Mesendoderm (in vitro differentiated cells): ENCODE measurements at places on chromosomes 11 and 22.

DNA sequence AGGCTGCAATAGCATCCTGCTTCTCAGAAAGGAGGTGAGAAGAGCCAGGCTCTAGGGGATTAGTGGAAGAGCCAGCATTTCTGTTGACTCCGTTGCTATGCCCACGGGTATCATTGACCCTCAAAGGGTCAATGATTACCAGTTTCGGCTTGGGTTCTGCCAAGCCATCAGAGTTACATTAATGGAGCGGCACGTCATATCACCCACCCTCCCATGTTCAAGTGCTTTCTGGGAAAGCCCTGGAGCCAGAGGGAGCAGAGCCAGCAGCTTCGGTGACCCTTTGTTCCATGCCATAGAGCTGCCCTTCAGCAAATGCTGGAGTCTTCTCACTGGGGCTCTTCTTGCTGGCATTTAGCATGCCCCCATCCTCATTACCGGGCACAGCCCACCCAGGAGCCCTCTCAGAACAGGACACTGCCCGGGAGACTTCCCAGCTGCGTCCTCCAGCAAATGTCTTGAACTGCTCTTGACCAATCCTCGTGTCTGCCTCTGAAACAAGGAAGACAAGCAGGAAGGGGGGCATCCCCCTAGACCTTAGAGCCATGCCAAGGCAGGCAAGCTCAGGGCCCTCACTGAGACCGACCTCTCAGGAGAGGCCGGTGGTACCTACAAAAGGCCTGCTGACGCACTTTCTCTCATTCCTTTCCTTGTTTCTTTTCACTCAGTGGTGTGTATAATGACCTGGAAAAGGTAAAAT, 14.6 kb downstream of the KCNJ1 start:
- H3K36me3 ChIP-seq: no peaks in the 10 kb centered on the region
- no peaks in the 10 kb centered on the region for H3K27me3 ChIP-seq
- H3K4me1 ChIP-seq: no peaks in the 10 kb centered on the region
- H3K4me3 ChIP-seq: no peak overlapping the region

- H3K4me1 ChIP-seq: no peaks in the 10 kb centered on the region
- no peak overlapping the region for H3K4me3 ChIP-seq
- no peaks in the 10 kb centered on the region for H3K27me3 ChIP-seq
- H3K27ac ChIP-seq: no peak overlapping the region
Measured at GRCh38 chr11:35362521-35362980, 56.8 kb downstream of the SLC1A2 start.

GRCh38 chr11:10012068-10012467, 282.0 kb downstream of the SBF2 start:
- H3K4me1 ChIP-seq: no peaks in the 10 kb centered on the region
- DNase-seq: no peak
- no peak overlapping the region for H3K27ac ChIP-seq
- H3K27me3 ChIP-seq: no peaks in the 10 kb centered on the region
- H3K36me3 ChIP-seq: no peaks in the 10 kb centered on the region

DNA sequence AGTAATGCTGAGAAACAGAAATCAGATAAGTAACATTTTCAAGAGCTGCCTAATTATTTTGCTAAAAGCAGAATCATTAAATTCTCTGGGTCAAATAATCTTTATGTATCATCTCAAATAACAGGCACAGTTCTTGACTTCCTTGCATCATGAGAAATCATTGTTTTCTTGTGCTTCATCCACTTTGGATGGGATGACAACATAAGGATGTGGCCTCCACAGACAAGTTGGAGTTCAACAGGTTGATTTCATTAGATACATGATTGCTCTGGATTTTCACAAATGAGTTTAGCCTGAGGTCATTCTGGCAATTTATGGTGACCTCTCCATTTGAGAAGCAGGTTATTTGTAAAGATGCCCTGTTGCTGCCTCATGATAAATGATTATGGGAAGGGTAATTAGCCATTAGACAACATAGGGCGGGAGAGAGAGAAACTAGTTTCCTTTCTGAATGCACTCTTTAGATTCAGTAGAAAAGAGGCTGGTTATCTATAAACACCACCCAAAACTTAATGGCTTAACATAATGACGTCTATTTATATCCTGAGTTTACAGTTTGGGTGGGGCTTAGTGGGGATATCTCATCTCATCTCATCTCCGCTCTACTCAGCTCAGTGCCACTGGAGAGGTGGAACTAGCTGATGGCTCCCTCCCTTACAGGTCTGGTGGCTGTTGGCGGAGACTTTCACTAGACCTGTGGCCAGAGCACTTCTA, 35.0 kb upstream of the ADORA2A start:
- H3K27ac ChIP-seq: no peak overlapping the region
- no peaks in the 10 kb centered on the region for H3K27me3 ChIP-seq
- H3K36me3 ChIP-seq: no peaks in the 10 kb centered on the region
- no peak for DNase-seq
- no peaks in the 10 kb centered on the region for H3K4me1 ChIP-seq

DNA sequence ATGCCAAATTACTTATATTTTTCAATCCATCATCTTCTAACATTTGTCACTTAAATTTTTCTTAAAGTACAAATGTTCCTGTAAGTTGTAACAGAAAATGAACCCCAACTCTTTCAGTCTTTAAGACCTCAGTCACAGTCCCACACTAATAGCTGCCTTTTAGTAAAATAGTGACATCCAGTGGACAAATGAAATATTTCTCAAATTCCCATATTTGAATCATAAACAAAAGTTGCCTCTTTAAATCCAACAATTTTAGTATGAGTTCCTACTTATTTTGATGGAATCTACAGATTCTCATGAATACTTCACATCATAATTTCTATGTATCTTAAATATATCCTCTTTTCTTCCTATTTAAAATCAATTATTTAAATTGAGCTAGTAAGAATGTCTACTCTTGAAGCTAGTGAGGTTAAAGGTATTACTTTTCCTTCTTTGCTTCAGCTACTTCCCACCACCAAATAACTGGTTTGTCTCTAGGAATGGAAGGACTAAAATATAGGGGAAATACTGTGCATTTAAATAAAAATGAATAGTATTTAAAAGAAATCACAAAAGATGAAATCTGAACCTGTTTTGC, 9.2 kb downstream of the LIN7C start:
- no peaks in the 10 kb centered on the region for H3K4me1 ChIP-seq
- H3K27ac ChIP-seq: no peak overlapping the region
- H3K36me3 ChIP-seq: peaks cover 2% of the 10 kb centered on the region
- H3K4me3 ChIP-seq: no peak overlapping the region
- no peak for DNase-seq

DNA sequence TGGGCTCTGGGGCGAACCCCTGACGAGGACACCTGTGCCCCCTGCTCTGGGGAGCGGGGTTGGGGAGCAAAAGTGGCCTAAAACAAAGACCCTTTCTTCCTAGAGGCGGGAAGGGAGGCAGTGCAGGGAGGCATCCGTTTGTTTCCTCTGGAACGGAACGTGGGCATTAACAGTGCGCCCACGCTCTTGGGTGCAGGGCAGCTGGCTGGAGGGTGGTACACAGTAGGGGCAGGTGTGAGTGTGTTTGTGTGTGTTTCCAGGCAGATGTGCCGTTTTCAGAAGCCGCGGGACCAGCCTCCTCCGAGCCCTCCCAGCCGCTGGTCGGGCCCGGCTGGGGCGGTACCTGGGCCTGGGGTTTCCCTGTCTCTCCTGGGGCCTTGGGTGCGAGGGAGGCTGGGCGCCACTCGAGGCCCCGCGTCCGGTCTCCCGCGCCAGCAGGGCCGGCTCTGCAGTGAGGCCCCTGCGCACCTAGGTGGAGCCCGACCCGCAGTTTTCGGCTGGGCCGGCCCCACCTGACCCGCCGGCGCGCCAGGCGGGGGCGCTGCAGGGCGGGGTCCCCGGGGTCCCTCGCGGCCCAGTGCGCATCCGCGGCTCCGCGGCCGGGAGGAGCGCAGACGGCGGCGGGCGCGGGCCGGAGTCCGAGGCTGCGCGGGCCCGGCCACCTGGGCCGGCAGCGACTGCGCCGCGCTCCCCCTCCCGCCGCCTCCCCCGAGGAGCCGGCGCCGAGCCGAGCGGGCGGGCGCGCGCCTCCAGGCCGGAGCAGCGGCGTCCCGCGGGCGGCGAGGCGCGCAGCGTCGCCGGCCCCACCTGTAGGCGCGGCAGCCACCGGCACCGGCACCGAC, 1252.7 kb downstream of the BRD1 start:
- no peaks in the 10 kb centered on the region for H3K4me1 ChIP-seq
- H3K36me3 ChIP-seq: no peaks in the 10 kb centered on the region
- no peak overlapping the region for H3K27ac ChIP-seq
- H3K4me3 ChIP-seq: no peak overlapping the region
- H3K27me3 ChIP-seq: no peaks in the 10 kb centered on the region

DNA sequence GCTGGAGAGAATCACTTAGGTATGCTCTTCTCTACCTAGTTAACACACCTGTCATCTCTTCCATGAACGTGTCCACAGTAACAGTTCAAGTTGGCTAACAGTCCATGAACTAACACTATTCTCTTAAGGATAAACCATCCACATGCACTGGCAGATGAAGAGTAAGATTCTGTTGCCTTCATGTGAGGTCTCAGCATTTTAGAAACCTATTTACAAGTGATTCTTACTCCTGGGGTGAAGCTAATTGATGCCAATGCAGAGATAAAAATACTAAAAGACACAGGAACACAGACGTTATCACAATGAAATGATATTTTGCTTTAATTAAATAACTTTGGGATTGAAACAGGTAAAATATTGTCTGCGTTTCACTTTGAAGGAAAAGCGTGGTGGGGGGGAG, 1.3 kb downstream of the LRRC4C start:
- no peak overlapping the region for H3K4me3 ChIP-seq
- no peak overlapping the region for H3K27ac ChIP-seq
- H3K4me1 ChIP-seq: peaks cover 3% of the 10 kb centered on the region
- H3K27me3 ChIP-seq: no peaks in the 10 kb centered on the region

DNA sequence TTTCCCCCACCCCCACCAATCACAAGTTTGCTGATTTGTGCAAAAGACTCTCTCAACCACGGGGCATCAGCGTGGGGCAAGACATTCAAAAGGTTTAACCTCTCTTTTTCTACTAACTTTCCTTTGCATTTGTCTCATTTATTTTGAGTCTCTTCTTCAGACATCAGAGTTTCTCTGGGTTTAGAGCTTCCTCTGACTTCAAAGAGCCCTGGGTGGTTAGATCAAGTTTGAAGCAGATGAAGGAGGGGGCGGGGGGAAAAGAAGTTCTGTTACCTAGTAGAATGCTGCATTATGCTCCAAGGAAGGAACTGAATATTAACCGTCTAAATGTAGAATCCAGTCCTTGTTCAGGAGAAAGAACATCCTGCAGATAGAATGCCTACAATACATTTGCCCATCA, 24.5 kb downstream of the GAS2 start:
- no peaks in the 10 kb centered on the region for H3K27me3 ChIP-seq
- no peaks in the 10 kb centered on the region for H3K36me3 ChIP-seq
- H3K27ac ChIP-seq: no peak overlapping the region
- no peaks in the 10 kb centered on the region for H3K4me1 ChIP-seq

- no peak overlapping the region for H3K27ac ChIP-seq
- no peaks in the 10 kb centered on the region for H3K4me1 ChIP-seq
- H3K4me3 ChIP-seq: no peak overlapping the region
- H3K36me3 ChIP-seq: no peaks in the 10 kb centered on the region
- no peak for DNase-seq
Measured at GRCh38 chr11:132311703-132312102, 941.3 kb downstream of the NTM start.

GRCh38 chr11:69891421-69892236, 72.4 kb upstream of the FGF3 start:
- no peak overlapping the region for H3K27ac ChIP-seq
- no peaks in the 10 kb centered on the region for H3K36me3 ChIP-seq
- no peak overlapping the region for H3K4me3 ChIP-seq

DNA sequence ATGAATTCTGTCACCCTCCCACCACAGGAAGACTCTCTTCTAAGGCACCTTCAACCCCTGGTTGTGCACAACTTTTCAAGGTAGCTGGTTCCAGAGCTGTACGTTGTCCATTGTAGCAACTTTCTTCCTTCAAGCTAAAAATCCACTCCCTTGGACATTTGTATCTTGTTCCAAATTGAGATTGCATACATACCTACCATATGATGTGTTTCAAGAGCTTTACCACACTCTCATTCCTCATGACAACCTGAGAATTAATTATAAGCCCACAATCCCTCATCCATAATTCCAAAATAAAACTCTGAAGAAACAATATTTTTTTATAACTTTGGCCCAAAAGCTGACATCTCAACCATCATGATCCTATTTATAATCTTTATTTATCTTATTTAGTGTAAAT, 3.0 kb downstream of the OR52W1 start:
- no peaks in the 10 kb centered on the region for H3K4me1 ChIP-seq
- no peaks in the 10 kb centered on the region for H3K36me3 ChIP-seq

- no peaks in the 10 kb centered on the region for H3K36me3 ChIP-seq
- H3K4me3 ChIP-seq: no peak overlapping the region
- no peaks in the 10 kb centered on the region for H3K27me3 ChIP-seq
- H3K27ac ChIP-seq: no peak overlapping the region
- H3K4me1 ChIP-seq: peaks cover 1% of the 10 kb centered on the region
Measured at GRCh38 chr11:96307776-96308140, 35.2 kb downstream of the MAML2 start.

- no peak overlapping the region for H3K27ac ChIP-seq
- DNase-seq: no peak
- H3K27me3 ChIP-seq: no peaks in the 10 kb centered on the region
- no peaks in the 10 kb centered on the region for H3K36me3 ChIP-seq
- peaks cover 3% of the 10 kb centered on the region for H3K4me1 ChIP-seq
Measured at GRCh38 chr11:72951193-72951592, 137.0 kb downstream of the ATG16L2 start.

- DNase-seq: no peak
- H3K4me3 ChIP-seq: no peak overlapping the region
- H3K4me1 ChIP-seq: peaks cover 3% of the 10 kb centered on the region
Measured at GRCh38 chr11:59145534-59145933, 2.9 kb downstream of the FAM111A start.

- DNase-seq: no peak
- no peaks in the 10 kb centered on the region for H3K36me3 ChIP-seq
- no peaks in the 10 kb centered on the region for H3K27me3 ChIP-seq
- no peak overlapping the region for H3K4me3 ChIP-seq
Measured at GRCh38 chr11:117909611-117910382, 19.4 kb downstream of the TMPRSS13 start.

- H3K27ac ChIP-seq: no peak overlapping the region
- H3K27me3 ChIP-seq: no peaks in the 10 kb centered on the region
- no peaks in the 10 kb centered on the region for H3K4me1 ChIP-seq
- no peaks in the 10 kb centered on the region for H3K36me3 ChIP-seq
- no peak overlapping the region for H3K4me3 ChIP-seq
Measured at GRCh38 chr22:20464096-20464614, 26.5 kb upstream of the SCARF2 start.

- H3K4me3 ChIP-seq: no peak overlapping the region
- H3K27me3 ChIP-seq: no peaks in the 10 kb centered on the region
- H3K4me1 ChIP-seq: no peaks in the 10 kb centered on the region
- no peaks in the 10 kb centered on the region for H3K36me3 ChIP-seq
- no peak for DNase-seq
- H3K27ac ChIP-seq: no peak overlapping the region
Measured at GRCh38 chr11:528815-529727, 6.3 kb downstream of the HRAS start.
